ENCODE measurements at places on chromosomes 11 and 22.

GRCh38 chr11:37504921-37505320 lies 906.9 kb upstream of the RAG2 start:
- DNase-seq = no peak

- DNase-seq = no peak
These were observed 123.1 kb downstream of the PKNOX2 start for GRCh38 chr11:125287491-125288210.

- no peak for DNase-seq
These were observed 37.5 kb upstream of the STK33 start for GRCh38 chr11:8631395-8632118.

DNA sequence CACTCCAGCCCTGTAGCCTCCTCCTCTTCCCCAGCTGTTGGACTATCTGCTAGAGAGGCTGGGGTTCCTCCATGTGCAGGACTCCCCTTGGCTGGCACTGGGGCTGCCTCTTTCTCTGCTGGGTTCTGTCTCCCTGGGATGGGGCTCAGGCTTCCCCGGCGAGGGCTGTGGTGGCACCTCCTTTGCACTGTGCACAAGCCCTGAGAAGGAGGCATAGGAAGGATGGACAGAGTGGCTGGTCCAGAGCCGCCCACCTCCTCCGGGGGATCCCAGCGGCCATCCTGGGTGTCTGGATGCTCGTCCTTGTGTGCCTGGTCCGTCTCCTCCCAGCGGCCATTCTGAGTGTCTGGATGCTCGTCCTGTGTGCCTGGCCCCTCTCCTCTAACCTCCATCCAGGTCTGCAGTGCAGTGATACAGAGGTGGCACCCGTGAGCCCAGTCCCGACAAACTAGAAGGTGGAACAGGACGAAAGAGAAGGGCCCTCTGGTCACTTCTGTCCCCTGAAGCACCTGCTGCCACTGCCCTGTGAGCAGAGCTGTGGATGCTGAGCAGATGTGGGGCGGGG lies 633.7 kb downstream of the BRD1 start:
- no peak for DNase-seq

DNA sequence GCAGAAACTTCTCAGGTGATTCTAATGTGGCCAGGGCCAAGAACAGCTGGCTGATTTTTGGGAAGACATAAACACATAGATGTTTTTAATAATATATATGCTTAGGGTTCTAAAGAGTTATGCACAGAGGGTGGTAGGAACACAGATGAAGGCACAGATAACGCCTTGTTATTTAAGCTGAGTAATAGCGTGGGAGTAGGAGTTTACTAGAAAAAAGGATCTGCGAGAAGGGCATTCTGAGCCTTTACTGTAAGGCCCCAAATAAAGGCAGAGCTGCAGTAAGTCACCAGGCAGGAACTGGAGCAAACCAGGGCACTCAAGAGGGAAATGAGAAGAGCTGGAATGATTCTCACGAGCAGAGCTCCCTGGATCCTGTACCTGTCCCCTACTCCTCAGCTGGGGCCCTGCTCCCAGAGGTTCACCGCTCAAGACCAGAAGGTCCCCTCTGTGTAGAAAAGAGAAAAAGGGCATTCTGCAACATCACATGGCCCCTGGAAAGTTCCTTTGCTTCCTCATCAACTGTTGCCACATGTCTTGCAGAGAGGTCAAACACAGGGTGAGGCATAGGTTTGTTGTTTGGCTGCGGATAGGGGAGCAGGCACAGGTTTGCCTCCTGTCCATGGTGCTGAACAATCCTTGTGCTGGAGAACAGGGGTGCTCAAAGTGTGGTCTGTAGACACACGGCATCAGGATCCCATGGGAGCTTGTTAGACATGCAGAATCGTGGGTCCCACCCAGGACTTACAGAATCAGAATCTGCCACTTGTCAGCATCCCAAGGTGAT lies 125.7 kb downstream of the TENM4 start:
- DNase-seq = peak; percentile 58

GRCh38 chr11:44167046-44167445 lies 71.6 kb downstream of the EXT2 start:
- no peak for DNase-seq

DNA sequence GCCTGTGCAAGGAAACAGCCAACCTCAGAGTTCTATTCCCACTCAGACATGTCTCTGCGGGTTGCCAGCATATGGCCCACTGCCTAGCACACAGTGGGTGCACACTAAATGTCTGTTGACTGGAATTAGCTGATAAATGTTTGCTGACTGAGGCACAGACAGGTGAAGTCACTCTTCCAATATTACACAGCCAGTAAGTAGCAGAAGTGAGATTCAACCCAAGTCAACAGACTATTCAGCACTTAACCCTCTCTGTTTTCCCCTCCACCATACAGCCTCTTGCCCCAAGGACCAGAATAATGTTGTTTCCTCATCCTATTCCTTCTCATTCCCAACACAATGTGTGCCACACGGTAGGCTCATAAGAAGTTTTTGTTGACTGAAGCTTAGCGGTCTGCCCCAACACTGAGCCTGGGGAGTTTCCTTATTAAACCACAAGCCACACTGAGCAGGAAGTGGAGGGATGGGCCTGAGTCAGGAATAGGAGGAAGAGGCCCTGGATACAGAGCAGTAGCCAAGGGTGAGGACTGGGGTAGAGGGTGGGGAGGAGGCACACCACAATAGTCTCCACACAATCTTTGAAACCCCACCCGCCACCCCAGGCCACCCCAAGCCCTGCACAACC lies 15.7 kb upstream of the IL10RA start:
- DNase-seq = no peak

DNA sequence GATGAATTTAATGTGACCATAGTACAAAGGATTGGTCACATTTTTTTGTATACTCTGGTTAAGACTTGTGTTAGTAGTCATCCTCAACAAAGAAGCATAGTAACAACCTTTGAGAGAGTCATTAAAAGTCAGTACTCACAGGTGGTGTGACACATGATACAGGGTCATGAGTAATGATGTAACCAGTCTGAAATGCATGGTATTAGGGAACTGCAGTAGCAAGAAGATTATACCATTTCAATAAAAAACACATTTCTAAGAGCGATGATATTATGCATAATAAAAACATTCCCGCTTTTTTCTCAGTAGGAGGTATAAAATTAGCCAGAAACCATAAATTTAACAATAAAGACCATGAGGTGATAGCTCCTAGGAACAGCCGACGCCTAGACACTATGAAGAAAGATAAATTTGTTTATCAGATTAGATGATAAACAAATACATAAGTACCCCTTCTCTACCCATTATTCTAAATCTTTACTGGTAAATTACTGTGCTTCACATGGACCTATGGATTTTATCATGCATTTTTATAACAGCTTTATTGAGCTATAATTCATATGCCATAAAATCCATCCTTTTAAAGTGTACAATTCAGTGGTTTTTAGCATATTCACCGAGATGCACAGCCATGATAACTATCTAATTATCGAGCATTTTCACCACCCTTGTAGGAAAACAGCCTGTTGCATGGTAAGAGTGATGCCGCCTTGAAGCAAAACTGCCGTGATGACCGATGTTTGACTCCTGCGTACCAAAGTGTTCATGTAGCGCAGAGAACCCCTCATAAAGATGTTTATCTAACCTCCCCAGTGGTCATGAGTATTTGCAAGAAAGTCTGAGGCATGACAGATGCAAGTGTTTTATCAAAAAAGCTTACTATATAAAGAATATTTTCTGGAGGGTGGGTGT lies 41.8 kb downstream of the TMPRSS5 start:
- DNase-seq = no peak

- no peak for DNase-seq
These were observed 8.1 kb downstream of the SERHL2 start for GRCh38 chr22:42561856-42562255.

GRCh38 chr11:65008016-65008415 lies 5.9 kb upstream of the ARL2 start:
- no peak for DNase-seq

DNA sequence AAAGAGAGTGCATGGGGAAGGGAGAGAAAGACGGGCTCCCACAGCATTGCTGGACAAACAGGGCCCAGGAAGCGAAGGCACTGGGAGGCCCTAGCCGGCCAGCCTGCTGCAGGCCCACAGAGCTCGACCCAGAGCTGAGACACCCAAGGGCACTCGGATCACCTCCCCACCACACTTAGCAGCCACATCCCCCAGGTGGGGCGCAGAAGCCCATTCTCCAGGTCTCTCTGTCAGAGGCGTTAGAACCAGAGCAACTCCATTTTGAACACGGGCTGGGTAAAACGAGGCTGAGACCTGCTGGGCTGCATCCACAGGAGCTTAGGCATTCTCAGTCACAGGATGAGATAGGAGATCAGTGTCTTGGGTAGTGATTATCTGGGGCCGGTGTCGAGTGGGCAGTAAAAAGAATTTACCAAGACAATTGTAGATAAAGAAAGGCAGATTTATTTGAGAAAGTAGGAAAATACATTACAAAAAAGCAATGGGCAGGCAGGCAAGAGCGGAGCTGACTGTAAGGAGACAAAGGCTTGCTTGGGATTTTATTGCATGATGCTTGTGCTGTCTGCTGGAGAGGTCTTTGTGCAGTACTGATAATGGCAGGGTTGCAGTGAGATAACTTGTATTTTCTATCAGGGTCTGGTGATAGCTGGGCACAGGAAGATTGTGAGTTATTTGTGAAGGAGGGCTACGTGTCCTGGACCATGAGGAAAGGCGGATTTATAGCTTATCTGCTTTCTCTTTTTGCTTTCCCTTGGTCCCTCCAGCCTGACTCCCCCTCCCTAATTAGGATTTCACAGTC lies 13.4 kb upstream of the CAPN5 start:
- no peak for DNase-seq

GRCh38 chr11:1054143-1055108 lies 17.9 kb upstream of the MUC6 start:
- peak; percentile 11 for DNase-seq

DNA sequence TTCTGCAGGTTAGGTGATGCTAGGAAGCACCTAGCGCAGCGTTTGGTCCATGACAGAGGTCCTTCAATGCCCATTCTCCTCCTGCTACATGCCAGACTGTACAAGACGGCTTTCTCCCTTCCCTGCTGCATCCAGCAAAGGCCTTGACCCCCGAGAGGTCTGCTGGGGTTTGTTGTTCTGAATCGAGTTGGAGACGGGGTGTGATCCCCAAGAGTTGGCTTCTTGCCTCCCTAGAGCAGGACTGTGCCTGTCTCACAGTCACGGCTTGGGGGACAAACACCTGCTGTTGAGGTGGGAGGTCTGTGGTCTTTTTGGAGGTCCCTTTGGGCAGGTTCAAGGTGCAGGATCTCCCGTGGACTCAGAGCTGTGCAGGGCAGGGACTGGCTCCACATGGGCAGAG lies 352.3 kb upstream of the B3GAT1 start:
- DNase-seq = no peak

DNA sequence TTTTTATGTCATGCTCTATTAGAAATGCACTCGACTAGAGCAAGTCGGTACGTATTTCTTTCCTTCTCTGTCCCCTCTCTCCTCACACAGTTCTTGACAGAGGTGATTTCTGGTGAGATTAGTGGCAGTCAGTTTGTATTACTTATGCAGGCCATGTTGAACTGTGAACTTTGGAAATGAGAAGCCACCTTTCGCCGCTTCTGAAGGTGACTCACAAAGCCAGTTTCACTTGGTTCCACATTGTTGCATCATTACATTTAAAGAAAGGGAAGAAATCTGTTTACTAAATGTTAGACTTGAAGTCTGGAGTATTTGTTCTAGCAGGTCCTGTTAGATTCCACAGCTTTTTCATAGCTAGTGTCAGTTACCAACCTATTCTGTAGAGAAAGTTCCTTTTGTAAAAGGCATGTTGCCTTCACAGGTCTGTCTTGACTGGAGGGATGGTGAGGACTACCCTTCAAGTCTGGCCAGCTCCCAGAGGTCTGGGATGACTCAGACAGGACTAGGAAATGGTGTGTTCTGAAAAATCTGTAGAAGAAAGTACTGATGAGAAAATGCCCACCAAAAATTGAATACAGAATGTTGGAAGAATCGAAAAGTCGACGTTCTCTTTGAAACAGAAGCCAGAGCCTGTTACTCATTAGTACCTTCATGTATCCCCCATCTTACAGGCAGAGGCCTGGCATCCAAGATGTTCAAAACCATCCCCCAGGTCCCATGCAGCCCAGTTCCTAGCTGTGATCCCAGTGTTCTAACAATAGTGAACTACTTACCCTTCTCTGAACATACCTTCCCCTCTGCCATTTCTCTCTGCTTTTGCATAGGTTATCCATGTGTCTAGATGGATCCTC lies 181.4 kb downstream of the DBX1 start:
- DNase-seq = no peak

DNA sequence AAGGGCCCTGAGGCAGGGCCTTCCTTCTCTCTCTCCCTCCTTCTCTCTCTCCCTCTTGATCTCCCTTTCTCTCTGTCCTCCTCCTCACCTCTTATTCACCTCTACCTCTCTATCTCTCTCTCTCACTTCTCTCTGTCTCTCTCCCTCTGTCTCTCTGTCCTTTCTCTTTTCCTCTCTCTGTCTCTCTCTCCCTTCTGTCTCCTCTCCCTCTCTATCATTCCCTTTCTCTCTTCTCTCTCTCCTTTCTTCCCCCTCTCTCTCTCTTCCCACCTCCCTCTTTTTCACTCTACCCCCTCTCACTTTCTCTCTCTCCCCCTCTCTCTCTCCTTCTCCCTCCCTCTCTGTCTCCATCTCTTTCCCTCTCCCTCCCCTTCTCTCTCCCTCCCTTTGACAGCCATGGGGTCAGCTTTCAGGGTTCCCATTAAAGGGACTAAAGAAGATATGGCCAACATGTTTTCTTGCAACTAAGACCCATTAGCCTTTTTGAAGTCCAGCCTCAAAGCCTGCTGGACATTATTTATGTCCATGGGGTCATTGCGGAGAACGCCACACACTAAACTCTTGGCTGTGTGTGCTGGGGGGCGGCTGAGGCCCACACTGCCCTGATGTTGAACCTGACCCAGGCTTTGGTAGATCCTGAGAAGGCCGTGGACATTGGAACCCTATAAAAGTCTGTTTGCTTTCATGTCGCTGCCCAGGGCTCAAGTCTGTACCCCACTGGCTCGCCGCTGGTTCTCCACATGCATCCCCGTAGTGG lies 15.0 kb downstream of the ANO1 start:
- no peak for DNase-seq

DNA sequence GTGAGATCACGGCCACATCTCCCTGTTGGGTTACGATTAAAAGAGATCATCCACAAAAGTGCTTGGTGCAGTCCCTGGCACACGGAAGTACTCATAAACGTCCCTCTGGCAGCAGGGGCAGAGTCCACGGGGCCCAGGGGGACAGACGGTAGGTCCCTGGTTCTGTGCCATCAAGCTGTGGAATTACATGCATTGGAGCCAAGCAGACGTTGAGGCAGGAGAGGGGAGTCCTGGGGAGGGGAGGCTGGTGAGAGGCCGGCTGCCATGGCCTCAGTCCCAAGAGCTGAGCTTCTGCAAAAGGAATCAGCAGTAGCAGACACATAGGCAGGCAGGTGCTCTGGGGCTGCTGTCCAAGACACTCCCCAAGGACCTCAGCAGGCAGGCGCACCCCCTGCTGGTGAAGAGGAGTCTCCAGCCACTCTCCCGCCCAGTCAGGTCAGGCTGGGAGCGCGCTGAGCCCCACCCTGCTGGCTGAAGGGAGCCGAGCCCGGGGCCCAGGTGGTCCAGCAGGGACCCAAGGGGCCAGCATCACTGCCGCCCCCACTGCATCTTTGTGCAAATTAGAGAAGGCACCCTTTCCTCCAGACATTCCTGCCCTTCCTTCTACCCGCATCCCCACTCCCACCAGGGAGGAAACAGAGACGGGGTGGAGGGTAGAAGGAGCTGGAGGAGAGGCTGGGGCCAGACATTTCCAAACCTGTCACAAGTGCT lies 7.6 kb upstream of the KCTD17 start:
- DNase-seq = peak; percentile 50

GRCh38 chr22:29798318-29798717 lies 31.1 kb downstream of the UQCR10 start:
- DNase-seq = no peak

- DNase-seq = no peak
These were observed 106.0 kb downstream of the NAV2 start for GRCh38 chr11:19818619-19819018.

- DNase-seq = no peak
These were observed 38.4 kb upstream of the THY1 start for GRCh38 chr11:119461229-119461963.
